ENCODE measurements at places on chromosomes 16 and 17. TPM values are rescaled to one million over a fixed set of nuclear protein-coding genes. Genes with fewer than 3 reads are reported as not detected.

DNA sequence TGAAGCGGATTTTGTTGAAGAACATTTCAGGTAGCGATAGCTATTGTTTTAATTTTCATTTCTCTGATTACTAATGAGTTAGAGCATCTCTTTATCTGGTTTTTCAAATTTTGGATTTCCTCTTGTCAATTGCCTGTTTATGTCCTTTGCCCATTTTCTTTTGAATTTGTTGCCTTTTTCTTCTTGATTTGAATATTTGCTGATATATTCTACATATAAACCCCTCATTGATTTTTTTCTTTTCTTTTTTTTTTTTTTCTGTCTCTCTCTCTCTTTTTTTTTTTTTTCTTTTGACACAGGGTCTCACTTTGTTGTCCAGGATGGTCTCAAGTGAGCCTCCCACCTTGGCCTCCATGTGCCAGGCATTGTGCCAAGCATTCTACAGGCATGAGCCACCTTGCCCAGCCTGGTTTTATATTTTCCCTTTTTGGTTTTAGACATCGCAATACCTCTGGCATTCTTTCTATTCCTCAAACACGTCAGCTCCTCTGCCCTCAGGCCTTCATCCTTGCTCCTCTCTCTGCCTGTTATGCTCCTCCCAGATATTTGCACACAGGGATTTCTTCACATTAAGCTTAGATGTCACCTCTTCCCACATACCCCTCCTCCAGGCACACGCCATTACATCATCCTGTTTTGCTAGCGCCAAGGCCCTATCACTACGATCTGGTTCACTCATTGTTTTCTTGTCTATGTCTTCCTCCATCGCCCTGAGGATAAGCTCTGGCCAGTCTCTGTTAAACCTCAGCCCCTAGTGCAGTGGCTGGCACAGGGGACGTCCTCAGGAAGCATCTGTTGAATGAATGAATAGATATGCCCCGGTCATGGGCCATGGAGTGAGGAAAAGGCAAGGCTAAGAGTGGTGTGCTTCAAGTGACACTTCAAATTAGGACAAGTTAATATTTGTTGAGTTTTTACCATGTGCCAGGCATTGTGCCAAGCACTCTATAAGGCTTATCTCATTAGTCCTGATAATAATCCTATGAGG, 8.6 kb downstream of the SARM1 start:
- no peak for DNase-seq
- no peak overlapping the region for H3K27ac ChIP-seq
- H3K27me3 ChIP-seq = no peaks in the 10 kb centered on the region
- H3K36me3 ChIP-seq = no peaks in the 10 kb centered on the region

GRCh38 chr16:86491640-86492023, 18.7 kb upstream of the FOXF1 start:
- H3K27me3 ChIP-seq = no peaks in the 10 kb centered on the region
- DNase-seq = no peak
- no peak overlapping the region for H3K27ac ChIP-seq
- H3K36me3 ChIP-seq = no peaks in the 10 kb centered on the region
- H3K4me1 ChIP-seq = no peaks in the 10 kb centered on the region

DNA sequence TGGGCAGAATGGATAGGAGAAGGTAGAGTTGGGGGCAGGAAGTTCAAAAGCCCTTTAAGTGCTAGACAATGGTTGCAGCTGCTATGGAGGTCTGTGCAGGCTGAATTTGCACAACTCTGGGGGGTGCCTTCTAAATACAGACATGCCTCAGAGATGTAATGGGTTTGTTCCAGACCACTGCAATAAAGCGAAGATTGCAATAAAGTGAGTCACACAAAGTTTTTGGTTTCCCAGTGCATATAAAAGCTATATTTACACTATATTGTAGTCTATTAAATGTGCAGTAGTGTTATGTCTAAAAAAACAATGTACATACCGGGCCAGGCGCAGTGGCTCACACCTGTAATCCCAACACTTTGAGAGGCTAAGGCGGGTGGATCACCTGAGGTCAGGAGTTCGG, 60.5 kb upstream of the MYOCD start:
- no peak overlapping the region for H3K27ac ChIP-seq
- no peaks in the 10 kb centered on the region for H3K4me1 ChIP-seq
- no peak for DNase-seq
- no peaks in the 10 kb centered on the region for H3K36me3 ChIP-seq
- H3K27me3 ChIP-seq = no peaks in the 10 kb centered on the region
- H3K4me3 ChIP-seq = no peak overlapping the region

Gene TBC1D3I
- not detected for total RNA-seq
